ENCODE measurements at places on chromosomes 2 and 18.

GRCh38 chr2:221068123-221068522 lies 504.0 kb downstream of the EPHA4 start:
- DNase-seq = no peak

DNA sequence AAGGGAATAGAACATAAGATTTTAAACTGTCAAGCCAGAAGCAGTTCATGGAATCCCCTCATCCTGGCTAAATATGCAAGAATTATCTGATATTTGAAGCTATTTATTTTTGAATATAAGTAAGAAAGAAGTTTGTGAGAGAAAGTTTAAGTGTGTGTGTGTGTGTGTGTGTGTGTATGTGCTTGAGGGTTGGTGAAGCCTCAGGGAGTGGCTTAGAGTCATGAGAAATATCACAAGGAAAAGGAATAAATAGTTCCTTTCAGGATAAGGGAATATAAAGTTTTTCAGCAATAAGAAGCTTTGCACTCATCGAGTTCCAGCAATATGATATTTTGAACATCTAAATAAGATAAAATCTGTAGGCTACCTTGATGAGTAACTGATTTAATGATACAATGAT lies 359.6 kb downstream of the MEIS1 start:
- DNase-seq = no peak

GRCh38 chr2:104871972-104872865 lies 18.3 kb downstream of the POU3F3 start:
- no peak for DNase-seq

- DNase-seq = no peak
Observed at GRCh38 chr2:16278421-16279200, 338.3 kb downstream of the MYCN start.

DNA sequence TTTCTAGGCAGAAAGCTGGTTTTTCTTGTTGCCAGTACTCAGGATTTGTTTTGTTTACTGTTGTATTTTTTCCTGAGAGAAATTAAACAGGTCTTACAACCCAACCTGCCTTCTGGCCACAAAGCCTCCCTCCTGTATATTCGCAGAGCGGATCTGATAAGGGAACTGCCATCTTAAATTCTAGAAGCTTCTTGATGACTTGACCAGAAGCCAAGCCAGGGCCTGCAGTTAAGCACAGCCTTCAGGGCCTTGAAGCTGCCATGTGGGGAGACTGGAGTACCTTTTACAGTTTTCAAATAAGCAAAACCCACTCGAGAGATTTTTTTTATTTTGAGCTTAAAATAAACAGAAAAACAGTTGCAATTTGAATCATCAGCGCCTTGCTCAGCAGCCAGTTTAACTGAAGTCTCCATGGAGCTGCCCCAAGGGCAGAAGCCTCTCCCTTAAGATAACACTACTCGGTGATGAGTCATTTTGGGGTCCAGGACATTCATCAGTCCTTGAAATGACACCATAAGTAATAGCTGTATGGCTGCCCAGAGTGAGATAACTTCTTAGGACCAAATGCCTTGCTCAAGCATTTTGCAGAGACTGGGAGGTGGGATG lies 51.5 kb upstream of the PHLPP1 start:
- DNase-seq = peak; percentile 64

GRCh38 chr2:190811811-190812210 lies 68.8 kb upstream of the GLS start:
- no peak for DNase-seq

- DNase-seq = no peak
Observed at GRCh38 chr2:210267698-210268097, 42.5 kb upstream of the ACADL start.

GRCh38 chr18:22176420-22177326 lies 7.3 kb downstream of the GATA6 start:
- DNase-seq = peak; percentile 67

GRCh38 chr18:54923339-54923956 lies 35.8 kb downstream of the CCDC68 start:
- DNase-seq = peak; percentile 83

DNA sequence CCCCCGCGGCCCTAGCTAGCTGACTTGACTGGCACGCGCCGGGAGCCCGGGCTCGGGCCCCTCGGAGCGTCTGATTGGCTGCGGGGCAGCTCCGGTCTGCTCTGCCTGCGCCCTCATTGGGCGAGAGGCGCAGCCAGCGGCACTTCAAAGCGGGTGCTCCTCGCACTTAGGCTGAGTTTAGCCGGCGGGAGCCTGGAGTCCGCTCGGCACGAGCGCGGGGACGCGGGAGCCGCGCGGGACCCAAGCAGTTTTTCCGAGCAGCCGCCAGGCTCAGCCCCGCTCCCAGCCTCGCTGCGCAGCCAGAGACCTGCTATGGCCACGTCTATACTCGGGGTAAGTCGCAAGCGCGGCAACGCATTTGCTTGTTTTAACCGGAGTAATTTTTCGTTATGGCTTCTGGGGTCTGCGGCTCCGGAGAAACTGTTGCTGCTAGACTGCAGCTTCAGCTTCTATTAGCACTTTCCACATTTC lies at the start of gene SP9:
Gene SP9, plus strand, starts transcription at position 174 of the 471 bp plus-strand sequence. Its CDS starts 139 bp downstream, at position 313.
- peak; percentile 52 for DNase-seq

- DNase-seq = no peak
Observed at GRCh38 chr2:241029599-241030332, 31.3 kb downstream of the SNED1 start.

DNA sequence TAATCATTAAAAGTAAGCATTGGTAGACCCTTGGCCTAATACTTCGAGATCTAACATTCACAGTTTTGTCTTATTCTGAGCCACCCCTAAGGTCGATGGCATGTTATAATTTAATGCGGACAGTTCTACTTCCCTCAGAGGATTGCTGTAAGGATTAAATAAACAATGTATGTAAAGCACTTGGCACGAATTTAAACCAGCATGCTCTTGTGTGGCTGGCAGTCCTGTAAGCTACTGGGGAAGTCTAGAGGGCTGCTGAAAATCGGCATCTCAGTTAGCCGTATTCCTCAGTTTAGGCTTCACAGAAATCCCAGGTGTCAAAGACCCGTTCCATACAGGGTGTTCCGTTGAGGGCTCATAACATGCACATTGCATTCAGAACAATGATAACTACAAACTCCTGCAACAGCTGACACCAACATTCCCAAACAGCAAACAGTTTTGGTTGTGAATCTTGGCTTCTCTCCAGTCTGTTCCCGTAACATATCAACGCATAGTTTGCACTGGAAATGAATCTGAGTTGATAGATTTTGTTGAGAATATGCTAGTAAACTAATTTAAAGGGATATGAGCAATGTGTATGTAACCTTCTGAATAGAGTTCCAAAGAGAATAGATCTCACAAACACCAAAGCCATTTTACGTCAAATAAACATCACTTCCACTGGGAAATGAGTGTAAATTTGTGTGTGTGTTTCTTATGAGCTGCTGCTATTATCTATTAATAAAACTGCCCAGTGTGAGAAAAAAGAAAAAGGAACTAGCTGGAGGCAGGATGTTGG lies 52.2 kb upstream of the ACKR3 start:
- DNase-seq = no peak

DNA sequence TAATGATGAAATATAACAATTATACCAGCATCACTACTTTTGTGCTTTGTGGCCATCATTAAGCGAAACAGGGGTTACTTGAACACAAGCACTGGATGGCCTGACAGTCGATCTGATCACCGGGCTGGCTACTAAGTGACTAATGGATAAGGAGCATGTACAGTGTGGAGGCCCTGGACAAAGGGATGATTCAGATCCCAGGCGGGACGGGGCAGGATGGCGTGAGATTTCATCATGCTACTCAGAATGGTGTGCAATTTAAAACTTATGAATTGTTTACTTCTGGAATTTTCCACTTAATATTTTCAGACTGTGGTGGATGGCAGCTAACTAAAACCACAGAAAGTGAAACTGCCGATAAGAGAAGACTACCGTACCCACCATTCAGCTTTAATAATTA lies 7.0 kb upstream of the CLIP4 start:
- peak; percentile 98 for DNase-seq

DNA sequence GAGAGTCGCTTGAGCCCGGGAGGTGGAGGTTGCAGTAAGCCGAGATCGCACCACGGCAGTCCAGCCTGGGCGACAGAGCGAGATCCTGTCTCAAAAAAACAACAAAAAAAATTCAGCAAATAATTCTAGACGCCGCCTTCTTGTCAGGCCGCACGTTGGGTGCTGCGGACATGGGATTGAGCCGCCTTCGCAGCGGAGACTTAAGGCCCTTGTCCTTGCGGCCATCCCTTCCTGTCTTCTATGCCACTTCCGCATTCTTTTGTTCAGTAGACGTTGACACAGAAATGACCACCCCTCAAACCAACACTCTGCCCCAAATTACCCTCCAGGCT lies 15.8 kb downstream of the PTPN18 start:
- no peak for DNase-seq

DNA sequence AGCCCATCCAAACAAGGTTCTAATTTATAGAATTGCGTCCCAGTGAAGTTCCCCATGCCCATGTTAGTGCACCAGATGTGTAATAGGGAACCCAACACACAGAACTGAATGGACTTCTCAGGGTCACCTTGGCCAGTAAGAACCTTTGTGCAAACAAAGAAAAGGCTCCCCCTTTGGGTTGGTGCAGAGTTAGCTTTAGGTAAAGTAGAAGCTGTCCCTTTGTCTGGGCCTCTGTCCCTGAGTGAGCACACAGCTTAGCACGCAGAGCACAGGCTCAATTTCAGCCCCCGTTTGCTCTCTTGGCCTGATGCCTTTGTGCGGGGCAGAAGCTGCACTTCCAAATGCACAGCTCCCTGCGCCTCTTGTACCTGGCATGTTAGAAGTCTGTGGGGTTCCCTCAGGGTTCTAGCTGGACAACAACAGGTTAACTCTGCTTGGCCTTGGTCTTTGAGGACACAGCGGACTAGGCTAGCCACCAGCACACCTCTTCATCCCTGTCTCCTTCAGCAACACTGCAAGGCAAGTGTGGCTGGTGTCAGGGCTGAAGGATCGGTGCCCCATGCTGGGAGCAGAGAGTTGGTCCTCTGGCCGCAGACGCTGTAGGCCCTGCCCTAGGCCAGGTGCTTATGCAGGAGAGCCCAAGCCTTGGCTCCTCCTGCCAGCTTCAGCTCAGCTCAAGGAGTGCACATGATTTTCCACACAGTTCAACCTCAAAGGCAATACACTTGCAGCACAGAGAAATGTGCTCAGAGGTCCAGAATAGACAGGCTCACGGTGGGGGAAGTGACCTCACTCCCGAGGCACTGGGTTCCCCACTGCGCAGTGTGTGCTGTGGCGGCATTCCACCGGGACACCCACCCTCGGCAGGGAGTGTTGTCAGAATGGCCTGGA lies 73.3 kb upstream of the FOSL2 start:
- DNase-seq = no peak

- DNase-seq = peak; percentile 90
Observed at GRCh38 chr2:174395284-174395968, at the start of gene SCRN3. Gene SCRN3 (plus strand): TSS chr2:174395730. CDS start chr2:174398284, 2,554 bp downstream.

DNA sequence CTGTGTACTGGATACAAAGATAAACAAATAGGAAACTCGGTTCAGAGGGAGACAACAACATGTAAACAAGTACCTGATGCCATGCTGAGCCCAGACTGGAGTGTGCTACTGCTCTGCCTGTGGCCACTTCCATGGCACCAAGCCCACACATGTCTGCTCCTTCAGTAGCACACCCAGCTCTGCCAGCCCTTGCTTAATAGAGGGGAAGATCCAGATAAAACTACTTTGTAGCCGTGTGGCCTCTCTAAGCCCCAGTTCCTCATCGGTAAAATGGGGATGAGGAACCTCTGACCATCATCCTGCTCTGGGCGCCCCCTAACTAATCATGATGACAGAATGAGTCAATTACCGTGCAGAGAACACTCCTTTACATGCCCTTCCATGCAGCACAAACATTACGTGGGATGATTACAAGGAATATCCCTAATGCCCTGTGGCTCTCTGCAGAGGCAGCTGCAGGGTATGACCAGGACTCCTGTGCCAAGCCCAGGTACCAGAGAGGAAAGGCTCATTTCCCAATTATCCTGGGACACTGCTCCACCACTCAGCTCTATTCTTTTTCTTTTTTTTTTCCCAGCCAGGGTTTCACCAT lies 34.9 kb downstream of the DNMT3A start:
- no peak for DNase-seq

- no peak for DNase-seq
Observed at GRCh38 chr2:212549463-212549862, 10.9 kb upstream of the ERBB4 start.

DNA sequence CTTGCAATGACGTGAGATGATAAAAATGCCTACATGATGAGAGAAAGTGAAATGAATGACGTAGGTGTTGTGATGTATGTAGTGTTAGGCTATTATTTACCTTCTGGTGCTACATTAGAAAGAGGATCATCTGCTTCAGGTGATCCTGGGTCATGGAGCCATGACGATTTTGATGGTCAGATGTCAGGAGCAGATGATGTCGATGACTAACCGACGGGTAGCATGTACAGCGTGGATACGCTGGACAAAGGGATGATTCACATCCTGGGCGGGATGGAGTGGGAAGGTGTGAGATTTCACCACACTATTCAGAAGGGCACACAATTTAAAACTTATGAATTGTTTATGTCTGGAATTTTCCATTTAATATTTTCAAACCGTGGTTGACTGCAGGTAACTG lies 43.5 kb upstream of the ACVR1C start:
- DNase-seq = no peak

DNA sequence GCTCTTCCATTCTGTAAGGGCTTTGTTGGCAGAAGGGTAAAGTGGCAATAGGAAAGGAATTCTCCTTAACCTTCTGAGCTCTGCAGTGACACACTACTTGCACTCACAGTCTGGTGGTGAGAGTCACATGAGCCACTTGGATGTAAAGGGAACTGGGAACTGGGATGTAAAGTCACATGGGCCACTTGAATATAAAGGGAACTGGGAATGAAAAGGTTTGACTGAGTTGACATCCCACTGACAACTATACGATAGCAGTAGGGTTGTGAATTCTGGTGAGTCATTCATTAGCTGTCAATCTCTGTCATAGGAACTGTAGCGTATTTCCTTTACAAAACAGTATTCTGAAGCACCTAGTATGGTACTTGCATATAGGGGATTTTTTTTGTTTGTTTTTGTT lies 5.5 kb downstream of the RPE start:
- DNase-seq = peak; percentile 25

DNA sequence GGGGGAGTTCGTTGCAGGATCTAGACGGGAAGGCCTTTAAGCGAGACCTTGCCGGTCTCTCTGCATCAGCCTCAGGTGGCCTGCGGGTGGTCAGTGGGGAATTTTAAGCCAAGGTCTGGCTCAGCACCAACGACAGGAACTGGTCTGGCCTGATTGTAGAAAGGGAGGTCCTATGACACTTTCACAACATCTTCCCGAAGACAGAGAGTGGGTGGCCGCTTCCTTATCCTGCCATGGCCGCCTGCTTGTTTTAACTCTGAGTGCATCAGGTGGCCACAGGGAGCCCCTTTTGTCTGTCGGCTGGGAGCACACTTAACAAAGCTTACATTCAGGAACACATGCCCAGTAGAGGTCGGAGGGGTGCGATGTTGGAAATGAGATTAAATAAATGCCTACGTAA lies 363.7 kb upstream of the MYT1L start:
- DNase-seq = no peak
